ENCODE measurements at places on chromosomes 7 and 10. TPM values are rescaled to one million over a fixed set of nuclear protein-coding genes. Genes with fewer than 3 reads are reported as not detected.

The CTNNA3 gene
- total RNA-seq, result not detected

DNA sequence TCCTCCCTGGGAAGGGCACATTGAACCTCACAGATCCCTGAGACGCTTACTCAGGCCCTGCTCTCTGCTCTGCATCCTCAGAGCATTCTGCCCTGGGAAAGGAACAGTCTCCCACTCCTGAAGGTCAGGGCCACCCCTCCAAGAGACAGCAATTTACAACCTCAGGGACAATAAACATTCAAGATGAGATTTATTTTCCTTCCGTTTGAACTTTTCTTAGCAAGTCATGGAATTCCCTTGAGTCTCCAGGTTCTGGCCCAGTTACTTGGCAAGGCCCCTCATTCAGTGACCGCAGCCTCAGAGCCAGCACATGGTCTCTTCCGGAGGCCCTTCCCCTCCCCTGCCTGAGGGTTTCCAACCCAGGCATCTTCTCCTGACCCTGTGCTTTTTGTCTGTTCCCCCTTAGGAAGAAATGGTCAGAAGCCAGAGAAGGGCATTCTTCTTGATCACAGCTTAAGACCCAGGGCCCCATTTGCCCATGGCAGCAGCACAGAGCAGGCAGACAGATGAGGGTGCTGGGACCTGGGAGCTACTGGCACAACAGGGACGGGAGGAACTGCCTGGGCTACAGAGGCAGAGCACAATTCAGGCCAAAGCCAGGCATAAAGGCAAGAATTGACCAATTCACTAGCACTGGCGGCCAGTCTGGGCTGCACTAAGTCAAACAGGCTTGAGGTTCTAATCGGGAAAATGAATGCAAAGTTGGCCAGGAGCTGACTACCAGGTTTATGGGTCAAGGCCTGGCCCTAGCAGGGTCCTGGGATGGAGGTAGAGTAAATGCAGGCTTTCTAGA lies 56.7 kb downstream of the VSTM4 start:
- no peak for DNase-seq

- DNase-seq, result no peak
These were observed 612.2 kb downstream of the TYW1 start for GRCh38 chr7:67608806-67609205.

The TMEM236 gene
- total RNA-seq, result 0.37 TPM

DNA sequence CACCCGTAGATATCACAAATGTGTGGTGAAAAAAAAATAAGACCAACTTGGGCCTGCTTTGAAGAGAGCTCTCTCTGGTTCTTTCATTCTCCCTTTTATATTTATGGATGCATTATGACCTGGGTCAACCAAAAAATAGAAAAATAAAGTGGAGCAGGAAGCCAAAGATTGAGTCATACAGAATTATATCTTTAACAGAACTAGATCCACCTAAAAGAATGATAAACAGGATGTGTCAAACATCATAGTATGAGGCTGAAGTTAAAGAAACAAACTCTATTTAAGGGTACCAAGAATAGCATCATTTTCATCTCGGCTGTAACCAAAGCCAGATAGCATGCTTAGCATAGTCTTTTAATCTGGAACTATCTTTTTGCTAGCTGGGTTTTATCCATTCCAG lies 28.8 kb upstream of the NMT2 start:
- no peak for DNase-seq

DNA sequence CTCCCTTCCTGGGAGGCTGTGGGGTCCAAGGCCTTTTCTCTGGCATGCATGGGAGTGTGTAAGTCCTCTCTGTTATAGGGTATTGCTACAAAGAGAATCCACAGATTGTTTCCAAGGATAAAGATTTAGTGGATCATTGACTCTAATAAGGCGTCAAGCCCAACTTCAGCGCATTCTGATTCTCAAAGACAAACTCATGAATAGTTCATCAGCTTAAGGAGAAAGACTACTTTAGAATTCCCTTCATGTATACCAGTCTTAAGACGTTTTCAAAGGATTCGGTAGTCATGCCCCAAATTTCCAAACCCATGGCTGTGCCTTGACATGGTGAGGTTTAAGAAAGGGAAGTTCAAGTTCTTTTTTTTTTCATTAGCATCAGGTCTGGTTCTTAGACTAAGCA lies 46.6 kb upstream of the ABLIM1 start:
- DNase-seq, result no peak

- DNase-seq, result no peak
These were observed 335.5 kb downstream of the LRRTM3 start for GRCh38 chr10:67261300-67261797.

- DNase-seq, result peak; percentile 52
These were observed 29.8 kb downstream of the SNX10 start for GRCh38 chr7:26321435-26321834.

DNA sequence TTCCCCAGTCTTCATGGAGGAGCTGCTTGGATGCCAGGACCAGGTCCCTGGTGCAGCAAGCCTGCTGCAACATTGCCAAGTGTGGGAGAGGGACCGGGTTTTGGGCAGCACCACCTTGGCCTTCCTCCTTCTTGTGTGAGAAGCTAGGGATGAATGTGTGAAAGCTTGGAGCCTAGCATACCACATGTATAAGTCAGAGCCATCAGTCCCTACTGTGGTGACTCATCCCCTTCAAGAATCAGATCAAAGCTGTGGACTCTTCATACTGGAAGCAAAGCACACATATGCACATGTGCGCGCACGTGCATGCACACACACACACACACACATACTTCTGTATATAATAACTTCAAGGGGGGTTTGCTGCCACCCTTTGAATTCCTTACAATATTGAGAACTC lies 527.8 kb downstream of the LRMDA start:
- DNase-seq, result peak; percentile 40

The C10orf53 gene
- not detected for total RNA-seq

GRCh38 chr7:80870813-80871212 lies 48.0 kb downstream of the SEMA3C start:
- no peak for DNase-seq

The CALML5 gene
- total RNA-seq, result not detected

The CCL24 gene
- total RNA-seq, result not detected

- DNase-seq, result no peak
These were observed at the start of gene GDF10 for GRCh38 chr10:47299611-47300428. TSS of gene GDF10 (plus strand) at chr10:47300197. CDS start at chr10:47300652, 455 bp downstream.

DNA sequence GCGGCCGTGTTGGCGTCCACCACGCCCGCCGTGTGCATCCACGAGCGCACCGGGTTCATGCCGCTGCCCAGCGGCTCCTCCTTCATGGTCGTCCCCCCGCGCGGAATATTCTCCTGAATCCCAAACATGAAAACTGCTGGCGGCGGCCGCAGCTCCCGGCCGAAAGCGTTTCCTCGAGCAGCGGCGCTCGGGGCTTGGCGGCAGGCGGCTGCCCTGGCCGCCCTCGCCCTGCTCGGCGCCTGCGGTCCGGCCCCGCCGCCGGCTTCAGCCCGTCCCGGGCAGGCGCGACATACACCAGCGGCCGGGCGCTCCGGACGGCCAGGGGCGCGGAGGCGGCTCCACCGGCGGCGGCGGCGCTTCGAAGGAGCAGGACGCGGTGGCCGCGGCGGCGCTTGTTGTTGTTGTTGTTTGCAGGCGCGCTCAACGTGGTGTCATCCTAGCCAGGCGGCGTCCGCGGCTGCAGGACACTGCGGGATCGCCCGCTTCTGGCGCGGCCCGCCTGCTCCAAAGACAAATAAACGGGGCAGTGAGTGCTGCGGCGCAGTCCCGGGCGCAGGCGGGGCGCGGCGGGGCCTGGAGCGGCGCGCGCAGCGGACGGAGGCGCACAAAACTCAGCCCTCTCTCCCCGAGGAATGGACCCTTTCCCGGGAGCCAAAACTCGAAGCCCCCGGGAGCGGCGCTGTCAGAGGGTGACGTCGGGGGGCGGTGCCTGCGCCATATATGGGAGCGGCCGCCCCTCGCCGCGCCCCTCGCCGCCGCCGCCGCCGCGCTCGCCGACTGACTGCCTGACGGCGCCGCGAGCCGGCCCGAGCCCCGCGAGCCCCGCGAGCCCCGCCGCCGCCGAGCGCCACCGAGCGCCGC lies at the start of gene EBF3:
EBF3 (minus strand) TSS at position 634 of the 861 bp plus-strand sequence; CDS start at position 128, 506 bp downstream.
- DNase-seq, result no peak

The IFIT2 gene
- 0.58 TPM for total RNA-seq

The C10orf90 gene
- total RNA-seq, result not detected

DNA sequence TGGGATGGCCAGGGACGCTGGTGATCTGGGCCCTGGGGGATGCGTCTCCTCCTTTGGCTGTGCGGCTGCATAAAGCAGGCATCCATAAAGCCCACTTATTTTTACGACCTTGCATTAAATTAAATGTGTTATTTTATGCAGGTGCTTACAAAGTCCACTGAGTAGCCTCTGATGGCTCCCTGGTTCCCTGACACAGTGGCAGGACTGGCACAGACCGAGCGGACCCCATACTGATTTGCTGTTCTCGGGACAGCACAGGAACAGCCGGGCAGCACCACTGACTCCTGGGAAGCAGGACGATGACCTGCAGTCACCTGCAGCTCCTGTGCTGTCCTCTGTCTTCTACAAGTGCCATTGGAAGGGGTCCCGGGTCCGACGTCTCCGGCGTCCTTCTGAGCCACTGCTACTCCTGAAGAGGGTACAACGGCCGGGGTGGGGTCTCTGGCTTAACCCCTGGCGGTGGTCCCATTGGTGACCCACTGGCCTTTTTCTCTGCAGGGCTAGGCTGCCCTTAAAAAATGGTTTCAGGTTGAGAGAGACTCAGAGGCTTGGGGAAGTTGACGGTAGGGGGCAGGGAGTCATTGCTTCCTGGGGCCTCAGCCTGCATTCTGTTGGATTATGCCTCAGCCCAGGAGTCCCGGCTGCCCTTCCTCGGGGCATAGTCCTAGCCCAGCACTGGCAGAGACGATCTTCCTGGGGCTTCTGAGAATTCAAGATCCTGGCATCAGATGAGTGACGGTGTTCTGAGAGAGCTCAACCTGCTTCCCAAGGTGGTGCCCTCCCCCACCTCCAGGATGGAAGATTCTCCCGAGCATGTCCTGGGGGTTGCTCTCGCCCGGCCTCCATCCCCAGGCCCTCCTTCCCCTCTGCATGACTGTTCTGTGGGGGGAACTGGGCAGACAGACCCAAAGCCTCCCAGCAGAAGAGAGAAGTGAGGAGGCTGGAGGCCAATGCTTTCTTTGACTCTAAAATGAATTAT lies 330.1 kb downstream of the ADARB2 start:
- no peak for DNase-seq

GRCh38 chr10:59587756-59588140 lies 121.9 kb downstream of the SLC16A9 start:
- DNase-seq, result no peak

The ACTR3C gene
- 3.6 TPM for total RNA-seq

DNA sequence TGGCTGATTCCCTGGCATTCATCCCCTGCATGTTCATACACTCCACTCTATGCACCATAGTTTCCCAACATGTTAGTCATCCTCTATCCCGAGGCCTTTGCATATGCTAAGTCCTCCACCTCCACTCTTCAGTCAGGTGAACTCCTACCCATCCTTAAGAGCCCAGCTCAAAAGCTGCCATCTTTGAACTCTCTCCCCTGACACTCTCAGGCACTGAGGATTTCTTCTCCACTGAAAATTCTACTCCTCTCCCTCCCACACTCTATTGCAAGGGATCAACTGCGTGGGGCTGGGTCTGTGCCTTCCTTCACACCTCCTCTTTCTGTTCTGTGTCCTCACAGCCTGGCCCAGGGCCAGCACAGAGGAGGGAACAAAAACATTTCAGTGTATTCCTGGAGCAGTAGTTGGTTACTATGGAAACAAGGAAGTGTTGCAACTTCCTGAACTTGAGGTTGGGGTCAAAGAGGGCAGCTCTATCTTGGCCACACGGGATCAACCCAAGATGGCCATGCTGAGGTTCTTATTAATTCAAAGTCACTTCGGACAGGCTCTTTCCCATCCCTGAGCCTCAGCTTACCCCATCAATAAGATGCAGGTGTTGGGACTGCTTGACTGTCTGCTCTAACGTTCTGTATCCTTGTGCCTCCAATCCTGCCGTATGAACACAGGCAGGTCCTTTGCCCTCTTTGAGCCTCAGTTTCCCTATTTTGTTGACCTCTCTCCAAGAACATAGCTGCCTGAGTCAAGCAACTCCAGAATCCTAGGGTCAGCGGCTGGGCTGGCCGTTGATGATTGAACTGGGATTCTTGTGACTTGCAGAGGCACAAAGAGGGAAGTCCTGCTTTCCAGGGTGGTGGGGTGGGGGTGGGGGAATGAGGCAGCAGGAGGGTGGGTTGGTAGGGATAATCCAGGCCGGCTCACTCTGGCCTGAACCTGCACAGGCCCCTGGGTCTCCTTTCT lies 15.5 kb downstream of the ZMIZ1 start:
- peak; percentile 98 for DNase-seq

The SORCS3 gene
- total RNA-seq, result not detected

DNA sequence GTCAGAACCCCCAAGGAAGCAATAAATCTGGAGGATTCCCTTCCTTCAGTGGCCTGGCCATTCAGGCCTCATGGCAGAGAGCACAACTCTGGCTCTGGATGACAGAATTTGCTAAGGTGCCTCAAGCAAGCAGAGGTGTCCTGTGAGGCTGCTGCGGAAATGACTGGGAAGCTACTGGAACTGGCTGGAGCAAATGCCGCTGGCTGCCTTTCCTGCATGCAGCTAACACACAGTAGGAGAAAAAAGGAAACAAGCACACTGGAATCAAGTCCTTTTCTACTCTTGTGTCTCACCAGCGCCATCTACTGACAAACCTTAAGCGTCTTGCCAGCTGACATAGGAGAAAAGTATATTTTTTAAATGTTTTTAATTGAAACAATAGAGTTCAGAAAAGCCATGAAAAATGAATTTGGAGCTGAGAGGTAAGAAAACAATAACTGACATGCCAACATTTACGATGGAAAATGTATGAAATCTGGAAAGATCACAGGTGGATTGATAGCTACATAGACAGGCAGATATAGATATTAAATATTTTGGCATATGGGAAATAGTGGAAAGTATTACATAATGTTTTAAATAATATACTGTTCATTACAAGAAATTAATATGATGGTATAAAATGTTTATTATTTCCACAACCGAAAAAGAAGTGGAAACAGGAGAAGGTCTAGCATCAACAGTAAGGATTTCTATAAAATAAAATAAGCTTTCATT lies 951.6 kb downstream of the ANKRD7 start:
- DNase-seq, result peak; percentile 79

The CEP41 gene
- 15.8 TPM for total RNA-seq

DNA sequence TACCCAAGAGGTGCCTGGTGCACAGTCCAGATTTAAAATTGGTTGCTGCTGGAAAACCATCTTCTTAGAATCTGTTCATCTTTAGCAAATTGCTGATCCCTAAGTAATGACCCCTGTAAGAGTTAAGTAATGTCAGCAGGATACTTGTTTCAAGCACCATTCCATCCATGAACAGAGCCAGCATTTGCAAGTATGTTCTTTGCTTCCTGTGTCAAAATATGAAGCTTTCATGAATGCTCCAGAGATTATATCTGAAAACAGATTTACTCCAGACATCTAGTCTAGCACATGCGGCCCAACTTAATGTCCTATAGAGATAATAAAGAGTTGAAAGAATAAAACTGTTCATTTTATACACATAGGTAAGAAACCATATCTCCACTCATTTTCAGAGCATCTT lies 98.7 kb upstream of the ZNF438 start:
- no peak for DNase-seq

- DNase-seq, result no peak
These were observed 23.7 kb upstream of the C10orf105 start for GRCh38 chr10:71743089-71743838.

The TMEM248 gene
- 80.0 TPM for total RNA-seq

Measured in MCF 10A (cell line).